ENCODE measurements at places on chromosomes 7 and 10.

DNA sequence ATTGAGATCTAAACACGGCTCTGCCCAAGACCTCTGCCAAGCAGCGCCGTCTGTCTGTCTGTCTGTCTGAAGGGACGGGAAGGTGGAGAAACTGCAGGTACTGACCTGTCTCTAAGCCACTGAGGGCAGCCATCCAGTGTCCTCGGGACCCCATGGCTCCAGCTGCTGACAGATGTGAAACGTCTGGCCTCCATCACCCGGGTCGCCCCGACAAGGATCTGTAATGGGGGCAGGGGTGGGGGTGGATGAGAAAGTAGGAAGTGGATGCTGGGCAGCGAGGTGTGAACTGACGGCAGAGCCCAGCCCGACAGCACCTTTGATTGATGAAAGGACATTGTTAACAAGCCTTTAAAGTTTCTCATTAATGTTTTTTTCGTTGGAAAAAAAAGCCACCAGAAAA is 193.1 kb downstream of the EBF3 start:
- no peak for DNase-seq

GRCh38 chr7:32116436-32116835 is 46.2 kb upstream of the PDE1C start:
- DNase-seq, result peak; percentile 37

- no peak for DNase-seq
Observed at GRCh38 chr10:48791267-48791928, 106.7 kb downstream of the WDFY4 start.

GRCh38 chr10:70441895-70442309 is 421 bp upstream of the NODAL start:
- no peak for DNase-seq

DNA sequence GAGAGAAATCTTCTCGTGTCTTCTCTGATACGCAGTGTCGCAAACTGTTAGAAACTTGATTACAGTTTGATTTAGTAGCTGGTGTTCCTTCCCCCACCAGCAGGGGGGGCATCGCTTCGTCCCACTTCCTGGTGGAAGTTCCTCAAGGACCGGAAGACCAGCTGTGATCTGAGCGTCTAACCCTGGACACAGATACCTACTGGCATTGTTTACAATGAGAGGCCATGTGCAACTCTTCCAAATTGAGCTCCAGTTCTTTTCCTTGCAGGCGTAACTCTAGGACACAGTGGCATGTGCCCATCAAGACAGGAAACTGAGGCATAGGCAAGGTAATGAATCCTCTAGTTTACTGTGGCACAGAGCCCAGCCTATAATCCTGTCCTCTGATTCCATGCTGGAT is 219.0 kb downstream of the CCDC3 start:
- no peak for DNase-seq

DNA sequence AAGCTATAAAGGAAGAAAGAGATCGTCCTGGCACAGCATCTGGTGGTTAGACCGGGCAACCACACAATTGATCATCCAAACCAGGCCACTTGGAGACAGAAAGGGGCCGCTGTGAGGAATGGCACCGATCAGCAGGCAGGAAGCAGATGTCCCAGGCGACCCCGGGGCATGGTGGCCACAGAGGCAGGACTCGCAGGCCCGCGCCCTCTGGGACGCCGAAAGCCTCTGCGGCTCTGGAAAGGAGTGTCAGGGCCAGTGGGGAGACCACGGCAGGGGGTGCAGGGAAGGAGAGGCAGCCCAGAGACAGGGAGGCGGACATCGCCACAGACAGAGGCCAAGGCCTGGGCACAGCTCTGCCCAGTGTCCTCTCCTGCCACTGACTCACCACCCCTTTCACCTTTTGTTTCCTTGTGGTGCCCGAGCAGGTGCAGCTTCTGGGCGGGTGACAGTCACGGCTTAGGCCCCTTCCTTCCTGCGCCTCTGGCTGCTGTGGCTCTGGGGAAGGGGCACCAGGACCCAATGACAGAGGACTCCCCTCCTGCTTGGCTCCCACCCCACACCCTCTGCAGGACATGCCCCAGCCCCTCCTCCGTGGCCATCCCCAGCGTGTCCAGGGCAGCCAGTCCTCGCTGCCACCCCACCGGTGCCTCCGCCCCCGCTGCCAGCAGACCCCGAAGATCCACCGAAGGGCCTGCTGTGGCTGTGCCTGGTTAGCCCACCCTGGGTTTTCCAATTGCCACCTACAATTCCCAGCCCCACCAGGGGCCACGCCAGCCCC is 10.9 kb downstream of the STK32C start:
- DNase-seq, result no peak

- no peak for DNase-seq
Observed at GRCh38 chr10:36716291-36716690, 409.1 kb upstream of the ANKRD30A start.

GRCh38 chr10:119278126-119278709 is 70.8 kb downstream of the GRK5 start:
- no peak for DNase-seq

- no peak for DNase-seq
Observed at GRCh38 chr7:127741764-127742375, 89.9 kb downstream of the SND1 start.

GRCh38 chr10:60024506-60024905 is 118.2 kb upstream of the CCDC6 start:
- no peak for DNase-seq

- DNase-seq, result no peak
Observed at GRCh38 chr10:129810-130209, 5.4 kb upstream of the ZMYND11 start.

- no peak for DNase-seq
Observed at GRCh38 chr10:50541921-50542320, 81.8 kb downstream of the SGMS1 start.

GRCh38 chr7:76395965-76396726 is 13.4 kb downstream of the SSC4D start:
- no peak for DNase-seq

- DNase-seq, result no peak
Observed at GRCh38 chr7:27917774-27918314, 177.9 kb downstream of the TAX1BP1 start.

DNA sequence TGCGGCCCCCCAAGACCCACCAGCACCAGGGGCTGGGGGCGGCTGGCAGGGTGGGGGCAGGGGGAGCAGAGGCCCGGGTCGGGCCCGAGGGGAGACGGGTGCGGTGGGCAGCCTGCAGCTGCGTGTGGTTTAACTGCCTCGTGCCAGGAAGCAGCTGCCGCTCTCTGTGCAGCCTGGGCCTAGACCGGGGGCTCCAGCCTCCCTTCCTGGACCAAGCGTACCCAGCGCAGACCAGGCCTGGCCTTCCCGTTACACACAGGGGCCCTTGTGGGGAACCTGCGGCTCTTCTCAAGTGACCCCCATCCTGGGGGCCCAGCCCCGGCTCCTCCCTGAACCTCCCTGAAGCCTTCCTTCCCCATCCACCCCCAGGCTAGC is 6.6 kb upstream of the INTS1 start:
- no peak for DNase-seq

GRCh38 chr10:129961157-129961701 is 2.8 kb downstream of the EBF3 start:
- no peak for DNase-seq

DNA sequence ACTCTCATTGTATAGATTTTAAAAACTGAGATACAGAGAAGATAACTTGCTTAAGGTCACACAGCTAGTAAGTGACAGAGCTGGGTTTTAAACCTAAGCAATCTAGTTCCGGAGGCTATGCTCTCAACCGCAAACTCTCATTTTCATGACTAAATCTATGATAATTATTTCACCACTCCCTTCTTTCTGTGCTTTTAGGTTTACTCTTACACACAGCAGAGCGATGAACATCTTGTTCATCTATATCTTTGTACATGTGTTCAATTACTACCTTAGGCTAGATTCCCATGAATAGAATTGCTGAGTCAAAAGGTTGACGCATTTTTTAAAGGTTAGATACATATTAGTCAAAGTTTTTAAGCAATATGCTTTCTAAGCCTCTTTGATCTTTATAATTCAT is 154.8 kb downstream of the CHN2 start:
- DNase-seq, result no peak
